NCI-H2171 (cell line): ENCODE measurements at places on chromosomes 1 and 21.

- DNase-seq = no peak
These were observed 19.6 kb upstream of the TARDBP start for GRCh38 chr1:10992864-10993263.

DNA sequence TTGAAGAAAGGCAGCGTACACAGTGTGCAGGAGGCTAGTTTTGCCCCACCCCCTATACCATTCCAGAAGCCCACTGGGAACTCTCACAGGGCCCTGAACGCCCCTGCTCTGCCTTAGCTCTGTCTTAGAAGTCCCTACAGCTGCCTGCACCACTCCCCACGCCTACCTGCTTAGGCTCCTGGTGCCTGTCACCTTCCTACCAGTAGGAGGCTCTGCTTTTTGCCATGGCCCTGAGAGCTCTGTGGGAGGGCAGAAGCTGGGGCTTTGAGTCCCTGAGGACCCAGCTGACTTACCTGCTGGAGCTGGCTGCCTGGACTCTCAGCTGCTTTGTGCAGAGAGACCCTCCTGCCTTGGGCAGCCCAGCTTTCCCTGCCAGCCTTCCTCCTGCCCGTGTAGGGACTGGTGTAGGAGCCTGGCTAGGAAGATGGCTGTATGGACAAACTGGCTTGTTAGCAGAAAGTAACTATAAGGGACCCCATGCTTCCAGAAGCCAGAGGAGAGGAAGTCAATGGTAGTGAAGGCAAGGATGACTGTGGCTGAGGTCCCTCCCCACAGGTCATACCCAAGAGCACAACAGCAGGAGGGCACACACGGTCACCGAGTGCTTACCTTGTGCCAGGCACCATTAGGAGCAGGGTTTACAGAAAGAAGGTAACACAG is 9.8 kb upstream of the CELSR2 start:
- DNase-seq = peak; percentile 35

- no peak for DNase-seq
These were observed 119.2 kb downstream of the DMRTB1 start for GRCh38 chr1:53578358-53578757.

DNA sequence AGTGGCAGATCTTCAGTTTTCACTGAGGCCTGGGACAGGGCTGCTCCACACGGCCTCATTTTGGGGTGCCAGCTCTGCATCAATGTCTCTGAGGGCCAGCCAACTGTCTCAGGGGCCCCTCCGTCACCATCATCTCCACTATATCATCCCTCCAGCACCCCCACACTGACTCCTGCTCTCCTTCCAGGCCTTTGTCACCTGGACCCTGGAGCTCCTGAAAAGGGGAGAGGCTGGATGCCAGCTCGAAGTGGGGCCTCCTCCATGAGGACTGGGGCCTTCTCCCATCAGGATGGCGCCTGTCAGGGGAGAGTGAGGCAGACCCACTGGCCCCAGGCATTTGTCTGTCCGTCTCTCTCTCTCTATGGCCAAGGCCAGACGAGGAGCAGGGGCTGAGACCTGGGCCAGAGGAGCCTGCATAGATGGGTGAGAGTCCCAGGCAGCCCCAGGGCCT is 44.7 kb upstream of the LRP8 start:
- no peak for DNase-seq

DNA sequence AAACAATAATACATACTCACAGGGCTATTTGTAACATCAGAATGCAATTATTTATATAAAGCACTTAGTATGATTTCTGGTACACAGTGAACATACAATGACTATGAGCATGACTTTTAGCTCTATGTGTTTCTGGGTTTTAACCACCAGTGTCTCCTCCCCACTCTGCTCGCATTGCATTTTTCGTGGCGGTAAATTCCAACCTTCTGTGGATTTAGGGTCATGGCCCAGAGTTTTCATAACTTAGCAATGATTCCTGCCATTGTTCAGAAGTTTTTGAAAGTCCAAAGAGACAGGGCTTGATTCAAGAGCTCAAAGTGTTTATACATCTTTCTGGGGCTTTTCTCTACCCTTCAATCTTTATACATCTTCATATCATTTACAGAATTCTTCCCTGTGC is 191.3 kb downstream of the BACH1 start:
- DNase-seq = no peak

GRCh38 chr1:31595836-31596736 is 19.8 kb downstream of the TINAGL1 start:
- no peak for DNase-seq

- DNase-seq = no peak
These were observed 10.8 kb downstream of the CFAP45 start for GRCh38 chr1:159889202-159889601.

DNA sequence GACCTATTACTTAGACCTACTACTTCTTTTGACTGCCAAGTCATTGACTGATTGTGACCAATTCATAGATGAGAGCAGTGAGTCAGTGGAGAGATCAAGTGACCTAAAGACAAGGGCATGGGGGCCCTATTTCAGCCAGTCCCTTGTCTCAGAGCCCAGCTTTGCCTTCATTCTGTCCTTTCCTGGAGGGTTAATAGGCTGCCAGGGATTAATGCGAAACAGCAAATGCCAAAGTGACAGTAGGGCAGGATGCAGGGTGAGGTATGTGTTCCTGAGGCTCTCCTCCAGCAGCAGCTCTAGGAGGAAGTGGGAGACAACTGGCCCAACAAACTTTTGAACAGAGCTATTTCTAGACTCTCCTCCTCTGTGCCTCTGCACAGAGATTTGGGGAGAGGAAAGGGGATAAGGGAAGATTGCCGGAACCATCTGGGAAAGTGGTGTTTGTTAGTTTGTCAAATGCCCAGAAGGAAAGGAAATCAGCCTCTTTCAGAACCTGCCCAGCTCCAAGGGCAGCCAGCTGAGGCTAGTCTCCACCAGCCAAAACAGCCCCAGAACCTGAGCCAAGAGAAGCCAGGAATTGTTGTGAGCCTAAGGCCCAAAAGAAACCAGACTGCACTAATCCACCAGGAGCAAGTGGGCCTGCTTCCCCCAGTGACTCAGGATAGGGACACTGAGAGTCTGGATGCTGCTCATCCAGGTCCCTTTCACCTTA is 4.9 kb upstream of the S100A3 start:
- DNase-seq = no peak

- no peak for DNase-seq
These were observed 4.3 kb downstream of the LHX9 start for GRCh38 chr1:197921235-197922069.

DNA sequence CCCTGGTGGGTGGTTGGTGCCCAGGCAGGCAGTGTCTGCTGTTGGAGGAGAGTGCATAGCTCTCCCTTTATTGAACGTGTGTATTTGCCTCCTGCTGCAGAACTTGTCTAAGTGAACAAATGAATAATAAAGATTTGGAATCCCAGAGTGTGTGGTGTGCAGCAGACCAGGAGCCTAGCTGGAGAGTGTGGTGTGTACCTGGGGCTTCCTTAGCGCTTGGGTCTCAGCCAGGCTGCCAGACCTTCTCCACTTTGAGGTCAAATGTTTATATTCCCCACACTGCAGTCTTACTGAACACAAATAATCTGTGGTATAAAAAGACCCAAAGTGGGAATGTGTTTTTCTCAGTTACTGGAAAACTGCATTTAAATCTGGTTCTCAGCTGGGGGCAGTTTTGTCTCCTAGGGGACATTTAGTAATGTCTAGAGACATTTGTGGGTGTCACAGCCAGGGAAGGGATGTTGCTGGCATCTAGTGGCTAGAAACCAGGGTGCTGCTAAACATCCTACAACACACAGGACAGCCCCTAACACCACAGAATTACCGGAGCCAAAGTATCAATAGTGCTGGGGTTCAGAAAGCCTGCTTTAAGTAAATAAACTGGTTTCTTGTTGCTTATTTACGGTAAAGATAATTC is 23.6 kb downstream of the SLC37A1 start:
- no peak for DNase-seq

DNA sequence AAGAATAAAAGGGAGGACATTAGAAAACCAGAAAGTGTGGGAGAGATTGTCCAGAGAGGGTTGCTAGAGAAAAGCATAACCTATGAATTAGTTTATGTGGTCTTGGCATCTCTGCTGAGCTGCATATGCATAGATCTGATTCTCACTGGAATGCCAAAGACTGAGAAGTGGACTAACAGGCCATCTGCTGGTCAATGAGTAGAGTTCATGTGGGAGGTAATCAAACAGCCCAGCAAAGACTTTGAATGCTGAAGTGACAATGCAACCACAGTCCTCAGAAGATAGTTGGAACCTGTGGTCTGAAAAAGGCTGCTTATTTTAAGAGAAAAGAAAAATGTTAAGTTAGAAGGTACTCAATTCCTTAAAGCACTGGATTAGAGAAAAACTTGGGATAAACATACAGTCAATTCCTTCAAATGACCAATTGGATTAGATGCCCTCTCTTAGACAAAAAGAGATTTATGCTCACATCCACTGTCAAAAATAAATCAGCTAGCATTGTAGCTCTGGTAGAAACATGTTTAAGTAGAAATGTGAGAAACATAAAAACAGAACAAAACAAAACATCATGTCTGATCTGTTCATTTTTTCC is 382.8 kb downstream of the AMY1C start:
- DNase-seq = no peak

- no peak for DNase-seq
These were observed 5.2 kb downstream of the ADPRS start for GRCh38 chr1:36093929-36094328.

DNA sequence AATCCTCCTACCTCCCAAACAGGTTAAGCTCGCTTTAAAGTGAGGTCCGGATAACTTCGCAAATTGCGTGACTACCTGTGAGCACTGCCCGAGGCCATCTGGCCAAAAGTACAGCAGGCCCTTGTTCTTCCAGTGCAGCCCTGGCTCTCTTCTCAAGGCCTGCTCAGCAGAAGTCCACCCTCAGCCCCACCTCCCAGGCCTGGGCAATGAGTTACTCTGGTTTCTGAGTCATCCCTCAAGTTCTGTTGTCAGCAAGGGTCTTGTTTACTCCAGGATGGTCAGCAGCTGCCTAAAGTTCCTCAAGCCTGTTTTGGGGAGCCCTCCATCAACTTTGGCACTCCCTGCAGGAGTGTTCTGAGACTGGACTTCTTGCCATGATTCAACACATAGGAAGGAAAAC is 101.7 kb downstream of the BCAR3 start:
- no peak for DNase-seq

DNA sequence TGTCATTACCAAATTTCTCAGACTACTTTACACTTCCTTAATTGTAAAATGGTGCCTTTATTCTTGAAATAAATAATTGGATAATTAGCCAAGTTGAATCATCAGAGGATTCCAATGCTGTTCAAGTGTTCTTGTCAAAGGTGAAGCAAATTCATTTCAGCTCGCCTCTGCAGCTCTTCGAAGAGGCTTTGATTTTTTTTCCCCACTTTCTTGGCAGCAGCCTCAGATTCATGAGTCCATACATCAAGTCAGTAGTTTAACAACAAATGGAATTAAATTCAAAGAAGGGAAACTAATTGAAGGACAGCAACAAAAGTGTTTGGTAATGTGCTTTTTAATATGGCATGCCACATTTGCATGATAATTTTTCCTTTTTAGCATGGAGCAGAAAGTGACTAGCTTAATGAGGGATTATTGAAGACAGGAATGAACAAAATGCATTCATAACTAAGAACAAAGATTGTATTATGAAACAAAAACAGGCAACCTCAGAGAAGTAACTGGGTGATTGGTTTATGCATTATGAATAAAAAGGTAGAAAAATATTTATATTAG is 239.0 kb downstream of the USH2A start:
- no peak for DNase-seq

DNA sequence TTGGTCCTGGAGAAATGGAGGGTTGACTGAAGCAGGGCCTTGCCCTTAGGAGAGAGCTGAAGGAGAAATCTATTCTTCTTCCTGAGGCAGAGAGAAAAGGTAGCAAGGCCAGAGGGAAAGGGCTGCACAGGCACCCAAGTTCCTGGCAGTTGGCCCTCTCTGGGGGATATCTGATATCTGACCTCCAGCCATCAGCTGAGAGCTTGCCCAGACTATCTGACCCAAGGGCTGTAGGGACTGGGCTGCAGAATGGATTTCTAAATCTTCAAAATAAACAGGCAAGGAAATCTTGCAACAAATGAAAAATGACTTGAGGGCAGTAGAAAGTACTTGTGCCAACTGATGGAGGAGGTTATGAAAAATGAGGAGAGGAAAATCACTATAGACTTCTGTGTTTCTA is 498 bp upstream of the CLCA2 start:
- no peak for DNase-seq
